ENCODE measurements at places on chromosomes 4 and X. TPM values are rescaled to one million over a fixed set of nuclear protein-coding genes. Genes with fewer than 3 reads are reported as not detected.

Gene TEX11
- not detected for total RNA-seq

Gene IBSP
- total RNA-seq = not detected

Gene DUSP21
- not detected for total RNA-seq

Gene FDCSP
- not detected for total RNA-seq

Gene ARHGAP6
- 0.10 TPM for total RNA-seq

Gene PPARGC1A
- not detected for total RNA-seq

Gene CXorf58
- not detected for total RNA-seq

Gene TRO
- 0.84 TPM for total RNA-seq

Gene CCDC110
- 0.13 TPM for total RNA-seq

Gene TRIM2
- total RNA-seq = 14.1 TPM

Gene CT83
- not detected for total RNA-seq

Gene PPP1R2C
- not detected for total RNA-seq

Gene FAM184B
- total RNA-seq = not detected

Gene ATOH1
- not detected for total RNA-seq

Gene LONRF3
- 3.9 TPM for total RNA-seq

Gene DEFB131A
- total RNA-seq = not detected

Gene DKK2
- not detected for total RNA-seq

Gene FAM149A
- 0.47 TPM for total RNA-seq

Gene DAPP1
- not detected for total RNA-seq

Gene SPANXN3
- not detected for total RNA-seq

Gene FAT4
- total RNA-seq = 19.2 TPM
